ENCODE measurements at places on chromosomes 4 and X.

DNA sequence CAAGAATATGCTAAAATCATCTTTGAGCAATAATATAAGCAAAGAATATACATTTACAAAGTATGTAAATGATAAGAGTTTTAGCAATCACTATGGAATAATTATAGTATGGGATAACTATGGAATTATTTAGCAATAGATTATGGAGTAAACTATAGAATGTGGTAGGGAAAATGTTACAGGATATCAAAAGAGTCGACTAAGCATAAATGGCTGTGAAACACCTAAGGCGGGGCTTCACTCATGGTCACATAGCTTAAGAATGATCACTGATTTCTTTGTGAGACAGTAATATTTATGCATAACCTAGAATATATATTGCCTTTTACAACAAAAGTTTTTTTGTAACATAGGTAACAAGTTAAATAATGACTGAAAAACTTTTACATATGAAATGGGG, 2049.7 kb downstream of the ARAP2 start:
- H3K36me3 ChIP-seq, result no peaks in the 10 kb centered on the region
- H3K4me3 ChIP-seq, result no peak overlapping the region
- no peak for DNase-seq
- H3K4me1 ChIP-seq, result no peaks in the 10 kb centered on the region
- H3K27me3 ChIP-seq, result no peaks in the 10 kb centered on the region

GRCh38 chr4:26877406-26877805, 16.8 kb downstream of the STIM2 start:
- DNase-seq, result no peak
- H3K36me3 ChIP-seq, result peaks cover 12% of the 10 kb centered on the region
- H3K27me3 ChIP-seq, result no peaks in the 10 kb centered on the region
- no peak overlapping the region for H3K27ac ChIP-seq
- H3K4me1 ChIP-seq, result peaks cover 4% of the 10 kb centered on the region

DNA sequence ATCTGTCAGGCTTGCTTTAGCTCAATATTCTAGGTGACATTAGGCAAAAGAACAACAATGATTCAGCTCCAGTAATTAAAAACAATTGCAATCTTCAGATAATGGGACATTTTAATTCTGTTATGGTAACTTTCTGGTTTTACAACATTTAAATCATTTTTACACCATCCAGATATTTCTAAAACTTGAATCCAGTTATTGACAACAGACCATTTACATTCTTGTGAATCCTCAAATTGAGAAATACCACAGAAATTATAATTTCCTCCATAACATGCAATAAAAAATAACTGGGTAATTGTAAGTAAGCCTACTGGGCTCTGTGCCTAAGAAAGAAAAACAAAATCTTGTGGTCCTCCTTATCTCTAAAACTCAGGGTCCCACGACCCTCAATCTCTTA, 195.0 kb upstream of the S100G start:
- H3K4me3 ChIP-seq, result no peak overlapping the region
- DNase-seq, result no peak
- no peaks in the 10 kb centered on the region for H3K4me1 ChIP-seq
- no peaks in the 10 kb centered on the region for H3K27me3 ChIP-seq
- H3K36me3 ChIP-seq, result no peaks in the 10 kb centered on the region

DNA sequence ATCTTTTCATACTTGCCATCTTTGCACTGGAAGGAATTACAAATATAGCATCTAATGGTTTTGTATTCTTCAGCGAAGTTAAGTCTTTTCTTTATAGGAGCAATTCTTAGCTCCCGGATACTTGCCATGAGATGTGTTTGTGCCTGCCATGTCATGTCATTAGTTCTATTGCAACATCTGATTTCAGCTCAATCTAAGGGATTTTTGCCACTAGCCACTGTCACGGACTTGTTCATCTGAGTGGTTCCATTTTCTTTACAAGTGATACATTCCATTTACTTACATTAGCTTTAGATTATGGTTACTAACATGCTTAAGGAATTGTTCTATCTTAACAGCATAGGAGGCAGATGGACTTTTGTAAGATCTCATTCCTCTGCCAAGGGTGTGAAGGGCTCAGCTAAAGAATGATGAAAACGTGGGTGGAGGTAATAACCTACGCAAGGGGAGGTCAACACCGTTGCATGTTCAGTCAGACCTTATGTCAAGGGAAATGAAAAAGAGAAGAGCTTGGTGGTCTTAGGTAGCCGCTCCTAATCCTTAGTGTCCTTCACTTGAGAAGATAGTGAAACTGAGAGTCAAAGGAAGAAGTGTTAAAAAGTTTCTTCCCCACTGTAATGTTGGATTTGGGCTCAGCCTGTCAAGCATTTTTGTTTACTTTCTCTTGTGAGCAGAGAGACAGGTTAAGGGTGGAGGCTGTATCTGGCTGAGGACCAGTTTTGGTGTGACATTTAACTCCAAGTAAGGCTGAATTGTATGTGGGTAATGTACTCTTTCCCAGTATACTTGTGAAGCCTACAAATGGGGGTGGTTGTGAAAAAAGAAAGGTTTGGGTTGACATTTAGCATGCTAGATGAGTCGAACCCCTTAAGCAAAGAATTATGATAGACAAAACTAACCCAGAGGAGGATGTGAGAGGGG, 3.6 kb upstream of the KLHL2 start:
- H3K27ac ChIP-seq, result no peak overlapping the region
- peak overlapping the region; percentile 8 for H3K4me3 ChIP-seq
- peaks cover 16% of the 10 kb centered on the region for H3K4me1 ChIP-seq
- no peaks in the 10 kb centered on the region for H3K36me3 ChIP-seq

- no peaks in the 10 kb centered on the region for H3K27me3 ChIP-seq
- peaks cover 22% of the 10 kb centered on the region for H3K4me1 ChIP-seq
- peaks cover 13% of the 10 kb centered on the region for H3K36me3 ChIP-seq
Measured at GRCh38 chrX:46447384-46447783, 97.8 kb downstream of the ZNF674 start.

DNA sequence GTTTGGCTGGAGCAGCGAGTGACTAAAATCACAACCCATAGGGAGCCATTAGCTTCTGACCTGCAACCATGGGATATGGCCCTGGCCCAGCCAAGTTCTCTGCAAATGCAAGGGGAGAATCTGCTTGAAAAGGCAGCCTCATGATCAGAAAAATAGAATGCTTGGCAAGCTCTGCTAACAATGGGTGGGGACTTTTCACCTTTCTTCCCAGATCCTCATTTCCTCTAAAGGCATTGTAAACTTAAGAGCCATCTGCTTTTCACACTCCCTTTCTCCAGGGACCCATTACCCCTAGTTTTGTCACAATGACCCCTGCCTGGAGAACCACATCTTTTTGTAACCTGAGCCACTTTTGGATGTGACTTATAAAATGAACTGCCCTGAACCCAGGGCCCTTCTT, 104.3 kb downstream of the PARM1 start:
- H3K4me1 ChIP-seq, result peaks cover 27% of the 10 kb centered on the region
- no peaks in the 10 kb centered on the region for H3K36me3 ChIP-seq
- no peak for DNase-seq
- no peaks in the 10 kb centered on the region for H3K27me3 ChIP-seq
- H3K27ac ChIP-seq, result peak overlapping the region; percentile 57
- no peak overlapping the region for H3K4me3 ChIP-seq

GRCh38 chr4:34932591-34932990, 1311.7 kb downstream of the ARAP2 start:
- no peak overlapping the region for H3K4me3 ChIP-seq
- no peaks in the 10 kb centered on the region for H3K36me3 ChIP-seq
- DNase-seq, result no peak
- H3K27ac ChIP-seq, result no peak overlapping the region
- H3K4me1 ChIP-seq, result no peaks in the 10 kb centered on the region
